ENCODE measurements at places on chromosomes 1 and 21.

- DNase-seq: no peak
Measured at GRCh38 chr1:171954361-171954760, 113.1 kb downstream of the DNM3 start.

GRCh38 chr21:39647476-39647875, 34.7 kb downstream of the B3GALT5 start:
- DNase-seq: no peak

GRCh38 chr21:35050348-35051286, 1.5 kb upstream of the RUNX1 start:
- DNase-seq: no peak

DNA sequence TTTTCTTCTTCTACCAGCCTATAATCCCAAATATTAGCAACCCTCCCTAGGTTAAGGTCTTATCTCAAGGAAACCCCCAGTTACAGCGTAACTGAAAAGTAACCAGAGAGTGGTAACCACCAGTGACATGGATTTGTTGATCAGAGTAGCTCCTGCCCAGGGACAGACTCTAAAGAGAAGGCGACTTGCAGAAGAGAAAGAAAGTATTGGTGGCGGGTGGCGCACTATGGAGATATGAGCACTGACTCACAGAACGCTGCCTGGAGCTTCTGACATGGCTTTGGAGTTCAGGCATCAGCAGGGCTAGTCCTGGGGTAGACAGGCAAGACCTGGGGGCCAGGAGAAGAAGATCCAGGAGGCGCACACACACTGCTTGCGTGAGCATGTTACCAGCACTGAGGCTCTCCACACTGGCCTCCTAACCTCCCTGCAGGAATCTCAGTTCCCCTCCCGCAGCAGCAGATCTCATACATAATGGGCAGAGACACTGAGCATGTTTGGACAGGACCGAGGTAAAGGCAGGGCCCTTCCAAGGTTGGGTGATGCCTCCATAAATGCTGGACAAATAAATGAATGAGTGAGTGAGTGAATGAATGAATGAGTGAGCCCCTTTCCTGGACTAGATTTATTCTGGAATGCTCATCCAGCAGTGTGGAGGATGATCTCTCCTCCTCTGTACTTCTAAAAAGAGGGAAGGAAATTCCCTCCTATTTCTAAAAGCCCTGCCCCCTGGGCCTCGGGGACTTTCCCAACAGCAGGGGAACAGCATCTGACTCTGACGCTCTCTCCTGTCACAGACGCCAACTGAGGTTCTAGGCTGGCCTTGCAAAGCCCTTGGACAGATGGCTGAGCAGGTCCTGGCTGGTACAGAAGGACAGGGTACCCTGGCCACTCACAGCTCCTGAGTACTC, 175.5 kb downstream of the CLIC6 start:
- DNase-seq: no peak

DNA sequence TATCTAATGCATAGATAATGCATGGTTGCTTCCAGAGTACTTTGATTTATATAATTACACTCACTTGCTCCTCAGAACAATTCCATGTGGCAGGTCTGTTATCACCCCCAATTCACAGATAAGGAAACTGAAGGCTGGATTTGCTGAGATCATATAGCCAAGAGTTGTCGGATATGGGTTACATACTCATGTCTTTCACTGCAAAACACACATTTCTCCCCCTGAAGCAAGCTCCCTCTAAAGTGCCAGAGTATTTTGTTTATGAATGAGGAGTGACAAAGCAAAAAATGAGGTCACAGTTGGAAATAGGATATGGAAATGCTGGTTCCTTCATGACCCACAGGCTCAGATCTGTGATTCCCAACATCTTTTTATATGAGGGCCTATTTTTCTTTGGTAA, 134.2 kb downstream of the ROR1 start:
- no peak for DNase-seq

- DNase-seq: no peak
Measured at GRCh38 chr1:23446661-23447310, 22.2 kb upstream of the TCEA3 start.

DNA sequence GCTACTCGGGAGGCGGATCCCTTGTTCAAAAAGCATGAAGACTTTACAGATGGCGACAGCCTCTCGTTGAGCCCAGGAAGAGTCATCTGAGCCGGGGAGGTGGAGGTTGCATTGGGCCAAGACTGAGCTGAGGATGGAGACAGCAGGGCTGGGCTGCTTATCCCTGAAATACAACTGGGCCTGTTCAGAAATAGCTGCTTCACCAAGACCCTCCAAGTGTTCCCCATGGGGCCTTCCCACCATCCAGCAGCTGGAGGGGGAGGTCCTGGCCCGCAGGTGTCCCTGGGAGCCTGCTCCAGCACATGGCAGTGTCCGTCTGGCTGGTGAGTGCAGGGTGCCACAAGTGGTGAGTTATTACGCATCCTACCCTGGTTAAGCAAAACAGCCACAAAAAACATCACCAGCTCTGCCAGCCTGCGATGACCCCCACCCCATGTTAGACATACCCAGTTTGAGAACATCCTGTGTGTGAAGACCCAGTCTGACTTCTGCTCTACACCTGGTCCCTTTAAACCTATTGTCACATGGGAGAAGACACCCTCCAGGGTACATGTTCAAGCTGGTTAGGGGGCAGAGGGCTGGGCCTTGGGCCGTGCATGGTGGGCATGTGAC, 93.1 kb upstream of the TMPRSS2 start:
- no peak for DNase-seq

DNA sequence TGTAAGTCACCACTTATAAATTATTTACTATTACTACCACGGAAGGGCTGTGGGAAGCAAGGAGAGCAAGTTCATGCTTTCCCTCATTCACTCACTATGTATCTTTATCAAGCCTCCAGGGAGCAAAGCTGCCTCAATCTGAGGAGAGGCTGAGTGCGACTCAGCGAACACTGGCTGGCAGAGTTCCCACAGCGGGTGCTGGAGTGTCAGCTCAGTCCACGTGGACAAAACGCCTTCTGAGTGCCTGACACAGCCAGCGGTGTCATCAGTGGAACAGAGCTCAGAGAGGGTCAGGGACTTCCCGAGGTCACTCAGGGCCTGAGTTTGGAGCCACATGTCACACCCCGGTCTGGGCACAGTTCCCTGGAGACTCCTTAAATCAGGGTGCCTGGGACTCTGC, 16.9 kb downstream of the MATN1 start:
- DNase-seq: no peak

- no peak for DNase-seq
Measured at GRCh38 chr1:15718199-15718601, 17.9 kb upstream of the SLC25A34 start.

DNA sequence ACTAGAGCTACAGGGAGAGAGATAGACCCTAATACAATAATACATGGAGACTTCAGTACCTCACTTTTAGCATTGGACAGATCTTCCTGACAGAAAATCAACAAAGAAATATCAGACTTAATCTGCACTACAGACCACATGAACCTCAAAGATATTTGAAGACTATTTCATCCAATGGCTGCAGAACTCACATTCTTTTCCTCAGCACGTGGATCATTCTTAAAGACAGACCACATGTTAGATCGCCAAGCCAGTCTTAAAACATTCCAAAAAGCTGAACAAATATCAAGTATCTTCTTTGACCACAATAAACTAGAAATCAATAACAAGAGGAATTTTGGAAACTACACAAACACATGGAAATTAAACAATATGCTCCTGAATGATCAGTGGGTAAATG, 576.0 kb downstream of the KIF26B start:
- DNase-seq: no peak

DNA sequence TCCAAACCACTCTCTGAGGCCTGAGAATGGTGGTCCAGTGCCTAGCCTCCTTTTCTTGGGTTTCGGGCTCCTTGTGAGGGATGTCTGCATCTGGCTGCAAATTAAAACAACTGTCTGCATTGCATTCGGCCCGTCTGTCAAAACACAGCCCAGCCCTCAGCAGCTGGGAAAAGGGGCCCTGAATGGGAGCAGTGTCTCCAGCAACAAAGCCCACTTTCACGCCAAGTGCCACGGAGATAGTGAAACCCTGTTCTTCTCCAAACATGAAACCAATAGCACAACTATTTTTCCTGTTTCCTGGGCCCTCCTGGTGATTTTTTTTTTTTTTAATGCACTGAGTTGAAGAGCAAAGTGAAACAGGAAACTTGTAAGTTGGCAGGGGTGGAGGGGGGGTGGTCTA, 138.4 kb downstream of the PLXNA2 start:
- peak; percentile 78 for DNase-seq

GRCh38 chr21:35411434-35411833, 362.3 kb upstream of the RUNX1 start:
- DNase-seq: no peak

DNA sequence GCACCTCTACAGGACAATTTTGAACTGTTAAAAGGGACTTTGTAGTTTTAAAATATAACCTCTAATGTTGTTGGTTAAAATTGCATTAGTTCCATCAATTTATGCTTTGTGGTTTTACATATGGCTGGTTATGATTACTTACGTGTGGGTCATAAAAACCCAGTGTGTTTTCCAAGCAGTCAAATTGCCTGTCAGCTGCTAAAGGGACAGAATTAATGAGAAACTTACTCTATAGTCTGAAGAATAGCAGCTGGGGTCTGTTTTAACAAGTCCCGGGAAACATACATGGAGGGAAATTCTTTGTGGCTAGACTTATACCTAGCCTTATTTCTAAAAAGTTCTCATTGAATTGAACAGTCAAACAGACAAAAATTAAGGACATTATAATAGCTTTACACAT, 820.9 kb upstream of the ADGRL4 start:
- DNase-seq: no peak

DNA sequence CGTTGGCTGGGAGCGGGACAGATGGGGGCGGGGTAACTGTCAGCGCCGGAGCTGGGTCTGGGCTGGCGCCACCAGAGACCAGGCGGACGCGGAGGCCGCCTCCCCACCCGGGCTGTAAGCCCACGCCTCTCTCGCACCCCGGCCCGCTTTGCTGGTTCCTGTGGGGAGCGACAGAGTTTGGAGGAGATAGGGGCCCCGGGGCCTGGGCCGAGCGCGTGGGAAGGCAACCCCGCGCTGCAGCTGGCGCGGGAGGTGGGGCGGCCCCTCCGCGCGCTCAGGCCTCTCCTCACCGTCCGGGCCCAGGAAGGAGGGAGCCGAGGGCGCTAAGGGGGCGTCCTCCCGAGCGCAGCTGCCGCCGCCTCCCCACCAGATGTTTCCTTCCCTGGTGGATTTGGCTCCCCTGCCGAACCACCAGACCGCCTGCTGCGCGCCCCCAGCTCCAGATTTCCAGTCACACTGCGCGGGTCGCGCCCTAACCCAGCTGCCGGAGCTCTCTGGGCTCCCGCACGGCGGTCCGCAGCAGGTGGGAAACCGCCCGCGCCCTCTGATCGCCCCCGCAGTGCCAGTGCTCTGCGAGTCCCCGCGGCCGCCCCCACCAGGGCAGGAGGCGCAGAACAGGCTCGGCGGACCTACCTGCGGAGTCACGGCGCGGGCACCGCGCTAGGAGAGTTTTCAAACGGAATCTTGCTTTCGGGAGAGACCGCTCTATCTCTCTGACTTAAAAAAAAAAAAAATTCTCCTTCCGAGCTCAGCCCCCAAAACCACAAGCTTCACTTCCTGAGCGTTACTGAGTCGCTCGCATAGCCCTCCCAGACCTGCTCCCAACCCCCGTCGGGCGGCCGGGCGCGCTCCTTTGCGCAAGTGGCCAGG, 1.1 kb downstream of the GFI1 start:
- DNase-seq: no peak

DNA sequence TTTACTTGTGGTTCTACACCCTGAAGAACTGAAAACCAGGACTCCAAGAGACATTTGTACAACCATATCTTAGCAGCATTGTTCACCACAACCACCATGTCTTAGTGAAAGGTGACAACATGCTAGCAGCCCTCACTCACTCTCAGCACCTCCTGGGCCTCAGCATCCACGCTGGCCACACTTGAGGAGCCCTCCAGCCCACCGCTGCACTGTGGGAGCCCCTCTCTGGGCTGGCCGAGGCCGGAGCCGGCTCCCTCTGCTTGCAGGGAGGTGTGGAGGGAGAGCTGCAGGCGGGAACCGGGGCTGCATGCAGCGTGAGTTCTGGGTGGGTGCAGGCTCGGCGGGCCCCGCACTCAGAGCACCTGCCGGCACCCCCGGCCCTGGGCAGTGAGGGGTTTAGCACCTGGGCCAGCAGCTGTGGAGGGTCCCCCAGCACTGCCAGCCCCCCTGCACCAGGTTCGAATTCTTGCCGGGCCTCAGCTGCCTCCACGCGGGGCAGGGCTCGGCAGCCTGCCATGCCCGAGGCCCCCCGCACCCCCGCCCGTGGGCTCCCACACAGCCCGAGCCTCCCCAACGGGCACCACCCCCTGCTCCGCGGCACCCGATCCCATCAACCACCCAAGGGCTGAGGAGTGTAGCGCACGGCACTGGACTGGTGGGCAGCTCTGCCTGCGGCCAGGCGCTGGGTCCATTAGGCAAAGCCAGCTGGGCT, 9.2 kb downstream of the C1orf159 start:
- no peak for DNase-seq

- DNase-seq: no peak
Measured at GRCh38 chr21:24420689-24421088, 1186.6 kb downstream of the MRPL39 start.

- no peak for DNase-seq
Measured at GRCh38 chr21:19468991-19469715, 1065.6 kb upstream of the TMPRSS15 start.

GRCh38 chr1:18343581-18343980, 137.1 kb upstream of the KLHDC7A start:
- DNase-seq: no peak

DNA sequence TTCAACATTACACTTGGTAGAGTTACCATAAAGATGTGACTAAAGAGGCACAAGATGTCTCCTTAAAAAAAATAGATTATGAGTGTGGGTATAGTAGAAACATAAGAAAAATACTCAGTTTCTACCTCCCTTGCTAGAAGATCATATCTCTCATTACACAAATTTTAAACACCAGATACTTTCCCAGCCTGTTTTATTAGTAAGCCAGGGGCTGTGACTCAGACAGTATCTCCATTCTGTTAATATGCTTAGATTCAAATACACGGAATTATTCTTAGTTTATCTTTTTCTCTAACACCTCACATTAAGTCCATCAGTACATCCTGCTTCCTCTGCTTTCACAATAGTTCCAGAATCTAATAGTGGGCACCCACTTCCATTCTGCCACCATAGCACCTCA, 561.8 kb upstream of the ADAMTS5 start:
- no peak for DNase-seq

DNA sequence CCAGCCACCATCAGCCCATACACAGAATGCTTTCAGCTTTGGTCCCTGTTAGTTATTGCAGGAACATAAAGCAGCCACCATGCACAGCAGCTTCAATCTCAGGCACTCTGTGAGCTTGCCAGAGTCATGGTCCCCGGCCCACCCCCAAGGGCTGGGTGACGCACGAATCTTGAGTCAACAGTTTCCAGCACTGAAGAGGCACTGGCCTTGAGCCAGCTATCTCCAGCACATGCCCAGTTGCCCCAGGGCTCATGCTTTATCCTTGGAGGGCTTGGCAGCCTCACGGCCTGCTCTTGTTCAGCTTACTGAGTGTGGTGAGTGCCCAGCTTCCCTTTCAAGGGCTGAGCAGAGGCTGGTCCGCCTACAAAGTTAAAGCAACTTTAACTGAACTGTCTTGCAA, 200.7 kb upstream of the RAB4A start:
- peak; percentile 71 for DNase-seq

- DNase-seq: no peak
Measured at GRCh38 chr1:6489383-6489765, 2.1 kb downstream of the PLEKHG5 start.

Measured in C1 segment of cervical spinal cord (tissue), 14 donors.